Thoracic aorta (tissue), 2 donors: ENCODE measurements at places on chromosomes 7 and 10. TPM values are rescaled to one million over a fixed set of nuclear protein-coding genes. Genes with fewer than 3 reads are reported as not detected.

Gene TMEM225B
- not detected for total RNA-seq

GRCh38 chr10:12419262-12419847 lies 70.0 kb downstream of the CAMK1D start:
- peak; percentile 19 for DNase-seq
- no peak overlapping the region for H3K27ac ChIP-seq
- H3K4me3 ChIP-seq = no peak overlapping the region
- H3K27me3 ChIP-seq = no peaks in the 10 kb centered on the region

GRCh38 chr7:129616530-129616929 lies 5.0 kb downstream of the NRF1 start:
- no peaks in the 10 kb centered on the region for H3K36me3 ChIP-seq
- no peaks in the 10 kb centered on the region for H3K27me3 ChIP-seq
- DNase-seq = no peak
- no peak overlapping the region for H3K27ac ChIP-seq

DNA sequence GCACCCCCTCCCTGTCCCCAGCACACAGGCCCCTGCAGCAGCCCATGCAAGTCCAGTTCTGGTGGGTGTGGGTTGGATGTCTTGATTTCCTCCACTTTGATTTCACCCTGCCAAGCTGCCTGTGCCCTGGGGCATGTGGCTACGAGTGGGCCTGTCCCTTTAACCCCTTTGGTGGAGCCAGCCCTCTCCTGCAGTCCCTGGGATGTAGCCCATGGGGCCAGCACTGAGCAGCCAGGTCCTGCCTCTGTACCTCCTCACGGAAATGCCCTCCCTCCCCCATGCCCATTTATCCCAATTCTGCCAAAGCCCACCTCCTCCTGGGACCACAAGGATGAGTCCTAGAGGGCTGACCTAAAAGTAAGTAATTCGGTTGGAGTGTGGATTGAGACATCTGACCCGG lies 11.9 kb downstream of the COL13A1 start:
- no peak for DNase-seq
- no peaks in the 10 kb centered on the region for H3K4me1 ChIP-seq
- H3K27me3 ChIP-seq = no peaks in the 10 kb centered on the region
- H3K36me3 ChIP-seq = no peaks in the 10 kb centered on the region
